ENCODE measurements at places on chromosomes 3 and 15.

DNA sequence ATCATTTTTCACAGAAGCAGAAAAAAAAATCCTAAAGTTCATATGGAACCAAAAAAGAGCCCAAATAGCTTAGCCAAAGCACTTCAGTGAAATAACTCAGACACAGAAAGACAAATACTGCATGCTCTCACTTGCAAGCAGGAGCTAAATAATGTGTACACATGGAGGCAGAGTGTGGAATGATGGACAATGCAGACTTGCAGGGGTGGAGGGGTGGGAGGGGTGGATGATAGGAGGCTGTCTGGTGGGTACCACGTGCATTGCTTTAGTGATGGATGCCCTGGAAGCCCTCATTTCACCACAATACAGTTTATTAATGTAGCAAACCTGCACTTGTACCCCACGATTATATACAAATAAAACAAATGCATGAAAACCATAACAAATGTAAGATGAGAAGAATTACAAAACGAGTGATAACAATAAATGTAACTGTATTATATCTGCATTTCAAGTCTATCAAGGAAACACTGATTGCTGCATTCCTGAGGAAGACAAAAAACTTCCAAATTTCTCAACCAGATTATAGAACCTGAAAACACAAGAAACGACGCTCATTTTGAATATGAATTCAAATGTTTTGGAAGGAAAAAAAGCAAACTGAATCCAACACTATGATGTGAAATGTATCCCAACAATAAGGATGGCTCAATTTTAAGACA, 96.5 kb downstream of the DLG1 start:
- H3K4me3 ChIP-seq, result no peak overlapping the region
- peaks cover 24% of the 10 kb centered on the region for H3K4me1 ChIP-seq
- no peak overlapping the region for H3K27ac ChIP-seq
- H3K27me3 ChIP-seq, result no peaks in the 10 kb centered on the region

GRCh38 chr3:174436367-174436766, 422.8 kb upstream of the NAALADL2 start:
- H3K27ac ChIP-seq, result no peak overlapping the region
- H3K4me1 ChIP-seq, result peaks cover 7% of the 10 kb centered on the region
- DNase-seq, result no peak
- H3K36me3 ChIP-seq, result peaks cover 7% of the 10 kb centered on the region
- H3K27me3 ChIP-seq, result peaks cover 10% of the 10 kb centered on the region
- H3K4me3 ChIP-seq, result no peak overlapping the region

DNA sequence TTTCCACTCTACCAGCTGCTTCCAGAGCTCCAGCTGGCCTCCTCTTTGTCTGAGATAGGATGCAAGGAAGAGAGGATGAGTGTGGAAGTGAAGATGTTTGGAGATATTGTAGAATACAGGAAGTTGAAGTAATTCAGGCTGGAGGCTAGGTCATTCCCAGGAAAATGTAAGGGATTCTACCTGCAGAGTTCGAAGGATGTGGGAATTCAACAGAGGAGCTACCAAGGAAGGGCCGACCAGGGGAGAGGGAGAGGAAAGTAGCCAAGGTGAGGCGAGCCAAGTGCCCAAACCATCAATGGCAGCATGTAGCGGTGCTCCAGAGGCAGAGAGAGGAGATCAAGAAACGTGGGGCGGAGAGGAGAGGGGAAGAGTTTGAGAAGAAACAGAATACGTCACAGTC, 49.0 kb upstream of the EPHB3 start:
- peaks cover 10% of the 10 kb centered on the region for H3K4me1 ChIP-seq
- H3K27me3 ChIP-seq, result peaks cover 36% of the 10 kb centered on the region
- no peak overlapping the region for H3K27ac ChIP-seq

GRCh38 chr15:92413510-92413909, 19.8 kb downstream of the ST8SIA2 start:
- H3K36me3 ChIP-seq, result no peaks in the 10 kb centered on the region
- H3K27ac ChIP-seq, result no peak overlapping the region
- no peaks in the 10 kb centered on the region for H3K4me1 ChIP-seq
- DNase-seq, result no peak
- H3K4me3 ChIP-seq, result no peak overlapping the region
- peaks cover 31% of the 10 kb centered on the region for H3K27me3 ChIP-seq

GRCh38 chr3:197590313-197590962, 34.7 kb upstream of the BDH1 start:
- H3K4me1 ChIP-seq, result peaks cover 15% of the 10 kb centered on the region
- no peak for DNase-seq
- peaks cover 14% of the 10 kb centered on the region for H3K27me3 ChIP-seq
- H3K4me3 ChIP-seq, result no peak overlapping the region
- no peaks in the 10 kb centered on the region for H3K36me3 ChIP-seq

- peak overlapping the region; percentile 95 for H3K4me3 ChIP-seq
- H3K27me3 ChIP-seq, result no peaks in the 10 kb centered on the region
- peaks cover 35% of the 10 kb centered on the region for H3K4me1 ChIP-seq
- peak; percentile 63 for DNase-seq
- H3K27ac ChIP-seq, result peak overlapping the region; percentile 94
Measured at GRCh38 chr3:139388821-139389551, 461 bp downstream of the COPB2 start.

GRCh38 chr3:183195266-183195665, 32.7 kb upstream of the LAMP3 start:
- H3K4me3 ChIP-seq, result no peak overlapping the region
- no peaks in the 10 kb centered on the region for H3K27me3 ChIP-seq
- no peak overlapping the region for H3K27ac ChIP-seq
- DNase-seq, result no peak

DNA sequence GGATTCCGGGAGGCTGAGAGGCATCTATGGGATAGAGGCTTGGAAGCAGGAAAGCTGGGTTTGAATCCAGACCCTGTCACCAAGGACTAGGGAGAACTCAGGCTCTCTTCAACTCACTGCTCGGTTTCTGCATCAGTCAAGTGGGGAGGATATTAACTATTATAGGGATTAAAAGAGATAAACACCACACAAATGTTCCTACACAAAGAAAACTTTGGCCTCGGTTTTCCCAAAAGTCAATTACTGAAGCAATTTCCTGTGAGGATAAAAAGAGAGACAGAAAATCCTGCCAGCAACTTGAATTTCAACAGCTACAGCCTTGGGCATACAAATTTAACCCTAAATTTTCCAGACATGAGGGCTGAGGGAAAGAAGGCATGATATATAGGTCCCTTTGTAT, 36.0 kb downstream of the ITGB5 start:
- H3K4me3 ChIP-seq, result no peak overlapping the region
- no peak for DNase-seq

DNA sequence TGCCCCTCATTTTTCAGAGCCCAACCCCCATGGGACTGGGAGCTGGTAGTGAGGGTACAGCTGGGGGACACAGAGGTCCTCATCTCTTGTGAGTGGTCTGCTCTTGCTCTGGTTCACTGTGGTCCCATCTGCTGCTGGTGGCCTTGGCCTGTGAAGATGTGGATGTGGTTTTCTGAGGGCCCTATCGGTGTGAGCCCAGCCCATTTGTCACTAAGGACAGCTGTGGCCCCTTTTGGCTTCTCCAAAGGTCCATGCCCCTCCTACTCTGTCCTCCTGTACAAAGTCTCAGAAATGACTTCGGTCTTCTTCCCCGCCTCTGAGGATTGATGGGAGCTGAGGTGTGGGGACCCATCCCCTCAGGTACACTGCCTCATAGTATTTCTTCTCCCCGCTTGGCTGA, 21.0 kb downstream of the LIPC start:
- no peaks in the 10 kb centered on the region for H3K36me3 ChIP-seq
- no peaks in the 10 kb centered on the region for H3K27me3 ChIP-seq
- no peak for DNase-seq
- peaks cover 19% of the 10 kb centered on the region for H3K4me1 ChIP-seq
- H3K27ac ChIP-seq, result no peak overlapping the region
- H3K4me3 ChIP-seq, result no peak overlapping the region

DNA sequence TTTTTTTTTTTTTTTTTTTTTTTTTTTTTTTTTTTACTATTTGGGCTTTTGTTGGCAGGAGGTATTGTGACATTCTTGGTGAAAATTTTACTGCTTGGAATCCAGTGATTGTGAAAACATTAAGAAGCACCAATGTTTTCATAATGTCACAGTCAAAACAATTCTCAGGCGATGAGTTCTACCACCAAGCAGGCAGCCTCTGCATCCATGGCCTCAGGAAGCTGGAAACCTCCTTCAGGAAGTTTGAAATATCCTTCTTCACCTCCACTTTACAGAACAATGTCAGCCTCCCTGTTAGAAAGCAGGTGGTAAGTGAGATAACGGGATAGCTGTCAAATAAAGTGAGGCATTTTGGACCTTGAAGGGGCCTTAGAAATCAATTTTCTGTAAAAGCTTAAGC, 98.3 kb downstream of the MEX3B start:
- H3K27ac ChIP-seq, result no peak overlapping the region
- no peaks in the 10 kb centered on the region for H3K4me1 ChIP-seq
- no peak overlapping the region for H3K4me3 ChIP-seq

GRCh38 chr3:160569894-160570652, 4.7 kb upstream of the KPNA4 start:
- no peaks in the 10 kb centered on the region for H3K36me3 ChIP-seq
- H3K27me3 ChIP-seq, result no peaks in the 10 kb centered on the region
- DNase-seq, result no peak
- no peak overlapping the region for H3K4me3 ChIP-seq

DNA sequence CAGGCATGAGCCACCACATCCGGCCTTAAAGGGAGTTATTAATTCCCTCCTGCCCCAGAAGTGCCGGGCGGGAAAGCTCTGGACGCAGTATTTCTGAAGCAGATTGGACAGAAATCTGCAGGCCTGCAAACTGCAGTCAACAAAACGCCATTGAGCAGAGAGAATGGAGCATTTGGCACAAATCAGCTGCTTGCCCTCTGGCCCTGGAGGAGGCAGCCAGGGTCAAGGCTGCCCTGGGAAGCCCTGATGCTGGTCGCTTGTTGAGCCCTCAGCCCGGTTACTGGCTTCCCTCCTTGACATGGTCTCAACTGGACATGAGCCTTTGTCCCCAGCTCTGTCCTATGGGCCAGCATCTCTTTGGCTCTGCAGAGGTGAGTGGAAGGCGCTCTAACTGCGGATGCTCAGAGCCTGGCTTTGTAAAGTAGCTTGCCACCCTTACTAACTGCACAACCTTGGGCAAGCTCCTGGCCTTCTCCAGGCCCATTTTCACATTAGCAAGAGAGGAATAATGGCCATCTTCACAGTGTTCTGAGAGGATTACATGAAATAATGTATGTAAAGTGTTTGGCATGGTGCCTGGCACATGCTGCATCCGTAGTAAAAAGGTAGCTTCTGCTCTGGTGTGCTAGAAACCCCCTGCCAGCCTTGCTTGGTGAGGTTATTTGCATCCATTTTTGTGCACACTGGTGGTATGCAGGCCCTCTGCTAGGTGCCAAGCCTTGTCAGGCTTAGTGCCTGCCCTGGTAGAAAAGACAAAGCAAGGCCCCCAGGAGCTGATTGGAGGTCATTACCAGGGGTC, 4.1 kb downstream of the SEMA4B start:
- peaks cover 2% of the 10 kb centered on the region for H3K27me3 ChIP-seq
- H3K4me3 ChIP-seq, result no peak overlapping the region
- H3K27ac ChIP-seq, result no peak overlapping the region
- no peak for DNase-seq
- H3K36me3 ChIP-seq, result peaks cover 7% of the 10 kb centered on the region
- H3K4me1 ChIP-seq, result peaks cover 20% of the 10 kb centered on the region

DNA sequence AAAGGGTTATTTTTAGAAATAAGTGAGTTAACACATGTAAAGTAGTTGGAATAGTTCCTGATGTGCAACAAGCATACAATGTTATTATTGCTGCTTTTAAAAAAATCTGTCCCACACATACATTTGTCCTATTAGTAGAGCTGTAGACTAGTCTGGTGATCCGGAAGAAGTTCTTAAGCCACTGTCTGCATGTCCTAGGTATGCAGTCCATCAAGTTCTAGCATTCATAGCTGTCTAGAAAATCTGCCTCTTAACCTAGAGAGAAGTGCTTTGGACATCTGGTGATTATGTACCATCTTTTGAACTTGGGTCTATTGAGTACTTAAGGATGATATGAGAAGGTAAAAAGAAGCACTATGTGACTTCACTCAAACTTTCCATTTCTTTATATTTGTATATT, 439.9 kb upstream of the NAALADL2 start:
- no peaks in the 10 kb centered on the region for H3K36me3 ChIP-seq
- no peak for DNase-seq
- H3K4me1 ChIP-seq, result no peaks in the 10 kb centered on the region
- no peaks in the 10 kb centered on the region for H3K27me3 ChIP-seq
- no peak overlapping the region for H3K4me3 ChIP-seq
- H3K27ac ChIP-seq, result no peak overlapping the region

GRCh38 chr15:94395640-94396039, 164.3 kb downstream of the MCTP2 start:
- no peak for DNase-seq
- no peaks in the 10 kb centered on the region for H3K27me3 ChIP-seq
- peaks cover 35% of the 10 kb centered on the region for H3K36me3 ChIP-seq
- H3K27ac ChIP-seq, result no peak overlapping the region
- no peak overlapping the region for H3K4me3 ChIP-seq

GRCh38 chr3:143531101-143531500, 317.2 kb downstream of the SLC9A9 start:
- H3K4me1 ChIP-seq, result peaks cover 18% of the 10 kb centered on the region
- H3K27ac ChIP-seq, result no peak overlapping the region
- H3K4me3 ChIP-seq, result no peak overlapping the region
- DNase-seq, result no peak

DNA sequence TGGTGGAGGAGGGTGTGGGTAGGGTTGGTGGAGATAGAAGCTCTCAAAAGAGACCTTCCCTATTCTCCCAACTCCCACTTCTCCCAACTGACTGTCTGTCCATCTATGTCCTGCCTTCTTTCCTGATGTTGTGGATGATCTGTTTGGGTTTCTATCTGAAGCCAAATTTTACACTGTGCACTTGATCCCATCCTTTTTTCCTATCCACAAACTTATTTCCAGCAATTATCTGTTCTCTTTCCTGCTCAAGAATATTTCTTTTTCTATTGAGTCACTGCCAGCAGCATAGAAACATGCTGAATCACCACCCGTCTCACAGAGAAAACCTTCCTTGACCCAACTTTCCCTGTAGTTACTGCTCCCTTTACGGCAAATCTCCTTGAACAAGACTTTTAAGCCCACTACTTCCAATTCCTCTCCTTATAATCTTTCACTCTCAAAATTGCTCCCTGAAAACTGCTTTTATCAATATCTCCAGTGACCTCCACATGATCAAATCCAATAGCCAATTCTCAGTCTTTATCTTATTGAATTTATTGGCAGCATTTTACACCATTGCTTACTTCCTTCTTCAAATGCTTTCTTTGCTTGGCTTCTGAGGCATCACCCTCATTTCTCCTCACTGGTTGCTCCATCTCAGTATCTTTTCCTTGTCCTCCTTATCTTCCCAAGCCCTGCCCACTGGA, 141.2 kb upstream of the SLC7A14 start:
- peaks cover 8% of the 10 kb centered on the region for H3K27me3 ChIP-seq
- no peak for DNase-seq
- no peak overlapping the region for H3K4me3 ChIP-seq

DNA sequence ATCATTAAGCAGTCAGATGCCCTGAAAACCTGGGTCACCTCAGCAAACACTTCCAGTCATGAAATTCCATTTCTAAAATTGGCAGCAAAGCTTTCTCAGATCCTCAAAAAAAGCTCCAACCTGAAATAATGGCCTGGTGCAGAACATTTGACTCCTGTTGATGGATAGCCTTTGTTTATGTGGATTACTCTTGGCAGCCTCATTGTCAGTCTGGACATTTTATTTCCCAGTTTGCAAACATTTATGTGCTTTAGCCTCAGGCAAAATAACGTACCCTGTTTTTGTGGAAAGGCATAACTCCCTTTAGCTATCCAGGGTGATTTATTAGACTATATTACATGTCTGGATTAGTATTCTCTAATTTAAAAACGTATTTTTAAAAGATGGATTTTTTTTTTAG, 53.9 kb downstream of the PXYLP1 start:
- no peak overlapping the region for H3K4me3 ChIP-seq
- H3K27ac ChIP-seq, result no peak overlapping the region
- H3K27me3 ChIP-seq, result no peaks in the 10 kb centered on the region
- DNase-seq, result no peak
